ENCODE measurements at places on chromosomes 5 and 9. TPM values are rescaled to one million over a fixed set of nuclear protein-coding genes. Genes with fewer than 3 reads are reported as not detected.
A peak's percentile ranks its signal among the peaks of the same experiment; 100 is the strongest.

The HAVCR2 gene
- total RNA-seq = 4.3 TPM

The NSMF gene
- 9.9 TPM for total RNA-seq

The TEX48 gene
- not detected for total RNA-seq

DNA sequence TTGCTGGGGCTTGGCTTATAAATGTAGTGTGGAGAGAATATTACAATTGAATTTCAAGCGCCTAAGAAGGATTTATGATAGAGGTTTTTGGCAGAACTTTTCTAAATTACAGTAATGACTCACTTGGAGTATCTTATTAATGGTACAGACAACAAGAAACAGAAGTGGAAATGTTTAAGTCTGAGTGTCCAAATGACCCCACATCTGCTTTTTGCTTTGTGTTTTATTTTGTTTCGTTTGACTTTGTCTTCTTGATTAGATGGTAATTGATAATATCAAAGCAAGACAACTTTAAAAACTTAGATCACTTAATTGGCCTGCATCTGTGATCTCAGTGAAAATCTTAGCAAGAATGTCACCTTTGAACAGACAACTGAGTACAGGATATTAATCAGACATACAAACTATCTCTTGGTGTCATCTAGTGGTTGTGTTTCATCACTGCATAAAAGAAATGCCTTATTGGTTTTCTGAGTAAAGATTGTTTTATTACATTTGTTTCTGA lies 577.4 kb downstream of the ISL1 start:
- peak; percentile 7 for DNase-seq

DNA sequence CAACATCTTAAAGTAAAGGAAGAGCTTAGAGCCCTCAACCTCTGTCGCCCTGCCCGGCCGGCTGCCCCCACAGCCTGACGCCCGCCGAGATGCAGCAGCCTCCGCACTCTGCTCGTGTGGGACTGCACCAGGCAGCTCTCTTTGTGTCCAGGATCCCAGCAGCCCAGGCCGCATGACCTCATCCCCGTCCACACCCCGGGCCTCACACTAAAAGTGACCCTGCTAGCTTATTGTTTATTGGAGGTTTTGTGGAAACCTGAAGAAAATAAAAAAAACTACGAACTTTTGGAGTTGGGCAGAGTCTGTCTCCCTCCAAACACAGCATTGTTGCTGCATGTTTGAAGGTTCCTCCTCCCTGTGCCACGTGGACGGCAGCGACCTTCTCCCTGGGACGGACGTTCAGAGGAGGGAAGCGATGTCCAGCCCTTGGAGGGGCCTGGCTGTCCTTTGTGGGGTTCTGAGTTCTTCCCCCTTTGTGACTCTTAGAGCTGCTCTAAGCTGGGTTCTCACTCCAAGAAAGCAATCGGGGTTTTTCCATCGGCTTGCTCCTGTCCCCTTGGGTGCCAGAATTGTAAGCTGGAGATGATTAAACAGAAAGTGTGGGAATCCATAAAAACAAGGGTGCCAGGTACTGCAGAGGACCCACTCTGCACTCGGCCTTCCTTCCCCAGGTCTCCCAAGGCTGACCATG lies 103.5 kb upstream of the COL5A1 start:
- DNase-seq = peak; percentile 91

DNA sequence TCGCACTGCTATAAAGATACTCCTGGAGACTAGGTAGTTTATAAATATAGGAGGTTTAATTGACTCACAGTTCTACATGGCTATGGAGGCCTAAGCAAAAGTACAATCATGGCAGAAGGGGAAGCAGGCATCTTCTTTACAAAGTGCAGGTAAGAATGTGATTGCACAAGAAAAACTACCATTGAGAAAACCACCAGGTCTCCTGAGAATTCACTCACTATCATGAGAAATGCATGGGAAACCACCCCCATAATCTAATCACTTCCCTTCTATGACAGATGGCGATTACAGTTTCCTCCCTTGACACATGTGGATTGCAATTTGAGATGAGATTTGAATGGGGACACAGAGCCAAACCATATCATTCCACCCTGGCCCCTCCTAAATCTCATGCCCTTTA lies 121.2 kb upstream of the ST8SIA4 start:
- no peak for DNase-seq

- DNase-seq = no peak
Measured at GRCh38 chr5:36949593-36949992, 73.0 kb downstream of the NIPBL start.

GRCh38 chr5:93325946-93326345 lies 255.1 kb downstream of the NR2F1-AS1 start:
- DNase-seq = no peak

- peak; percentile 27 for DNase-seq
Measured at GRCh38 chr9:13957089-13957488, 356.9 kb downstream of the NFIB start.

GRCh38 chr5:10304932-10305331 lies 2.8 kb downstream of the CMBL start:
- DNase-seq = no peak

DNA sequence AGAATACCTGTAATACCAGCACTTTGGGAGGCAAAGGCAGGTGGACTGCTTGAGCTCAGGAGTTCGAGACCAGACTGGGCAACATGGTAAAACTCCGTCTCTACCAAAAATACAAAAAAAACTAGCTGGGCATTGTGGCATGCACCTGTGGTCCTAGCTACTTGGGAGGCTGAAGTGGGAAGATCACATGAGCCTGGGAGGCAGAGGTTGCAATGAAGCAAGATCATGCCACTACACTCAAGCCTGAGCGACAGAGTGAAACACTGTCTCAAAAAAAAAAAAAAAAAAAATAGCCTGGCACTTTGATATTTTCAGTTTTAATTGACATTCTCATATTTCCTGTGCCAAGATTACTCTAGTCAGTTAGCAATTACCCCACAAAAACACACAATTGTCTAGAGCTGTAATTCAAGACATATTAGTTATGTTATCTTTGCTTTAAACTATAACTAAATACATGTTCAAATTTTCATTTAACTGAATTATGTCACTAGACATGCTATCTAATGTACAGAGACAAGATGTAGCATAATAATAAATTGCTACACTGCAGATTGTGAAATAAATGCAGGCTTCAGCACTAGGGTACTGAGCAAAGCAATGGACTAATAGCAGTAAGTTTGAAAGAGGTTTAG lies 378.2 kb upstream of the GRAMD2B start:
- no peak for DNase-seq

GRCh38 chr5:90547072-90547536 lies 11.5 kb upstream of the ADGRV1 start:
- no peak for DNase-seq

DNA sequence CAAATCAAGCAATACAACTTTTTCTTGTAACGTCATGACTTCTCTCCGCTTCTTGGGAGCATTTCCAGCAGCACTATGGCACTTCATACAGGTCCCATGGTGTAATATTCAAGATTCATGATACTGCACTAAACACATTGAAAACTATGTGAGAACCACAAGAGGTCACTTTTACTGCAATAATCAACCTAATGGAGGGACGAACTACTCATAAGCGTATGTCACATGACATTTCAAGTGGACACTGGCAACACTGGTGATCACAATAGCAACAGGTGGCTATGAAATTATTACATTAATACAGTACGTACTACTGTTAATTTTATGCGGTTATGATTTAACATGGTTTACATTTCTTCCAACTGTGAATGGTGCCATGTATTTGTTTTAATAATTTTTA lies 78.6 kb upstream of the TBC1D9B start:
- DNase-seq = peak; percentile 19

DNA sequence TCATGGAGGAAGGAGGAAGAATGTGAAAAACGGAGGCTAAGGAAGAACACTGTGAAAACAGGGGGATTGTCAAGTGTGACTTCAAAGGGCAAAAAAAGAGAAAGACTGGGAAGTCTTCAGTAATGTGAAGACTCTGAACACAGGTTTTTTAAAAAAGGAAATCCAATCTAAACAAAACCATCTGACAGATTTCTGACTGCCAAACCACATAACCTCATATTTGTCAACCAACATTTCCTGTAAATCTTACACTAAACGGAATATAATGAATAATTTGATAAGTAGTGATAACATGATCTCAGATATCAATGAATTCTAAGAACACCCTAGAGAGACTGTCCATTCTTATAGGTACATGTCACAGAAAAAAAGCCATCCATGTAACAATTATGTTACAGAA lies 124.7 kb downstream of the FBN2 start:
- peak; percentile 29 for DNase-seq

GRCh38 chr5:39541920-39542319 lies 117.1 kb upstream of the DAB2 start:
- DNase-seq = no peak

GRCh38 chr9:124652615-124653393 lies 118.3 kb downstream of the NR6A1 start:
- peak; percentile 26 for DNase-seq

GRCh38 chr5:180367300-180367699 lies 14.2 kb upstream of the GFPT2 start:
- DNase-seq = no peak

DNA sequence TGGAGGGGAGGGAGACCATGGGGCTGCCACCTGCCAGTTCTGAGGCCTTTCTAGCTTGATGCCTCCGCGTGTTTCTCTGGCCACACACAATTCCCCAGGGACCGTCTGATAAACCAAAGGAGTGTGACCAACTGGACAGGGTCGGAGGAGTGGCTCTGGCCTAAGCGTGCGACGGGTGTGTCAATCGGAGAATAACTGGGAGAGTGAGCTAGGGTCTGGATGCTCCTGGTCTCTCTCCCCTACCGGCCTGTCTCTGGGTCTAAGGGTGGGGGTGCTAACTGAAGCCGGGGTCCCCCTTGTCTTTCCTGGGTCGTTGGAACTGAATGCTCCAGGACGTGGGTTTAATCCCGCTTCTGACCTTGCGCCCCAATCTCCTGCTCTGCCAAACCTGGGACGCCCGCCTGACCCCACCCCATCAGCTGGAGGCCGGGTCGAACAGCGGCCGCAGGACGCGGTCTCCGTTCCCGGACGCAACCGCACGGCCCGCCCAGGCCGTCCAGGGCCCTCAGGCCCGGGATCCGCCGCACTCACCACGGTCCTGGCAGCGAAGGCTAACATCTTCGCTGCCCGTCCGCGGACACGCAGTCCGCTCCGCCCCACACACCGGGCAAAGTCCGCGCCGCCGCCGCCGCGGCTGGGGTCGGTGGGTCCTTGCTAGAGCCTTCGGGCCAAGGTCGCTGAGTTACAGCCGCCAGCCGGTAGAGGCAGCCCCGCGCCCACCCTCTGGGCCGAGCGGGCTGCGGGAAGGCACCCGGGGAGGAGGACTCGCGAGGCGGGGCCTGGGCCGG lies 447 bp downstream of the CRAT start:
- peak; percentile 65 for DNase-seq

DNA sequence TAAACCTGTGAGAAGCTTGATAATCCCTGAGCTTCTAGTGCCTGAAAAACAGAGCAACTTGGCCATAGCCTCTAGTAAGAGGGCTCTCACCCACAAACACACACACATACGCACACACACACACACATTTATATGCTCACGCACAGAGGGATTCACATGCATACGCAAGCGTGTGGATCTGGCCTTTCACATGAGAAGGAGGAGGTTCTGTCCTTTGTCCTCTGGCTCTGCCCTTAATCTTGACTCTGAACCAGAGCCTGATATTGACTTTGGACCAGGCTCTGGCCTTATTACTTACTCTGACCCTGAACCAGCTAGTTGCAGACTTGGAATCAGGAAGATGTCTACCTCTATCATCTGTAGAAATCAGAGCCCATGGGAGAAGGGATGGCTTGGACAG lies 10.0 kb upstream of the P4HA2 start:
- no peak for DNase-seq

DNA sequence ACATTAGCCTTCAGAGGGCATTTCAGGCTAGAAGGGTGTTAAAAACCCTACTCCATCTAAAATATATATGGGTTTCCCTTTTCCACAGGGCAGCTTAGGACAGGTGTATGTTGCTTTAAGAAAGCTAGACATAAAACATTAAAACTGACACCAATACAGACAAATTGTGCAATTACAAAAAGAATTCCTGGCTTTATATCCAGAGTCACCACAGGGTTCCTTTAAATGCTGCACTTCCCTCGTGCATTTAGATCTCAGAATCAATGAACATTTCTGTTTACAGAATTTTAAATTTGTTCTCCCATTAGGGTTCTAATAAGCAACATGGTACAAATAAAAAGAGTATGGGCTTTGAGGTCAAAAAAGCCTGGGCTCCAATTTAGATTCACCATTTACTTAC lies 170.2 kb downstream of the MAPKAP1 start:
- no peak for DNase-seq

DNA sequence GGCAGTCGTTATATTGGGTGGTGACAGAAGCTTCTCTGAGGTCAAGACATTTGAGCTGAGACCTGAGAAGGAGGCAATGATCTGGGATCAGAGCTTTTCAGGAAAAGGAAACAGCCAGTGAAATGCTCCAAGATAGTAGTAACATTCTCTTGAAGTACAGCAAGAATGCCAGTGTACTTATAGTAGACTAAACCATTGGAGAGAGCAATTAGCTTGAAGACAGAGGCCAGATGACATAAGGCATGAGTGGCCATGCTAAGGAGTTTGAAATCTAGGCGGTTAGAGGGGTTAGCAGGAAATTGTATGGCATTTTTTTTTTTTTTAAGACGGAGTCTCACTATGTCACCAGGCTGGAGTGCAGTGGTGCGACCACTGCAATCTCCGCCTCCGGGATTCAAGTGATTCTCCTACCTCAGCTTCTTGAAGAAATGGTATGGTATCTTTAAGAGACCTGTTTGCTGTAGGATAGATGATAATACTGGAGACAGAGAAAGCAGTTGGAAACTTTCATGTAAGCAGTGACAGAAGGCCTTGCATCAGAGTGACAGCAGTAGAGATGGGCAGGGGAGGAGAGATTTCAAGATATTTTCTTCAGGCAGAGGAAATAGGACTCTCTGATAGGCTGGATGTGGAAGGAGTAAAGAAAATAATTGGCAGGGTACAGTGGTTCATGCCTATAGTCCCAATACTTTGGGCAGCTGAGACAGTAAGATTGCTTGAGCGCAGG lies 482.2 kb upstream of the PAPPA start:
- DNase-seq = no peak

DNA sequence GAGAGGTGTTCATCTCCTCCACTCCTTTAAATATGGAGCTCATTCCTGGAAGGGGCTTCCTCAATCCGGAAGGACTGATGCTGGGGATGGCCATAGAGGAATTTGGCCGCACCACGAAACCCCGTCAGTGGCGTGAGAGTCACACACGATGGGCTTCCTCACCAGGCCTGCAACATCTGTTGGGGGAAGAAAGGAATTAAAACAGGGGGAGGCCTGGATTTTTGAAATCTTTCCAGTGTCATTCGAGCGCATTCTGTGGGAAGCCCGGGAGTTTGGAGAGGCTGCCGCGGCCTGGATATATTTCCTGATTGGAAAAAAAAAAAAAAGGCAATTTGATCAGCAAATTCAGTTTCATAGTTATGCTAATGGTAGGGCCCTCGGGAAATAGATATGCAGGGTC lies 76.3 kb upstream of the ORM1 start:
- peak; percentile 87 for DNase-seq

DNA sequence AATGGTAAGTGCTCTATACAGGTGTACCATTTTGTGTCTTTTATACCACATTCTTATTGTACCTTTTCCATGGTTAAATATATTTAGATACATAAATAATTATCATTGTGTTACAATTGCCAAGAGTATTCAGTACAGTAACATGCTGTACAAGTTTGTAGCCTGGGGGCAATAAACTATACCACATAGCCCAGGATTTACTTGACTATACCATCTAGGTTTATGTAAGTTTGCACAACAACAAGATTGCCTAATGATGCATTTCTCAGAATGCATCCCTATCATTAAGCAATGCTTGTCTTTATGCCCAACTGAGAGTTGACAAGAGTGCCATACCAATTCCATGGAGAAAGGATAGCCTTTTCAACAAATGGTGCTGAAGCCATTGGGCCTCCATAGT lies 136.7 kb upstream of the PJA2 start:
- DNase-seq = no peak

GRCh38 chr9:102273952-102274351 lies 535.5 kb upstream of the GRIN3A start:
- DNase-seq = peak; percentile 15

Measured in muscle of leg (tissue), 16 donors.